ELR (cell line): ENCODE measurements at places on chromosomes 12 and 14.

DNA sequence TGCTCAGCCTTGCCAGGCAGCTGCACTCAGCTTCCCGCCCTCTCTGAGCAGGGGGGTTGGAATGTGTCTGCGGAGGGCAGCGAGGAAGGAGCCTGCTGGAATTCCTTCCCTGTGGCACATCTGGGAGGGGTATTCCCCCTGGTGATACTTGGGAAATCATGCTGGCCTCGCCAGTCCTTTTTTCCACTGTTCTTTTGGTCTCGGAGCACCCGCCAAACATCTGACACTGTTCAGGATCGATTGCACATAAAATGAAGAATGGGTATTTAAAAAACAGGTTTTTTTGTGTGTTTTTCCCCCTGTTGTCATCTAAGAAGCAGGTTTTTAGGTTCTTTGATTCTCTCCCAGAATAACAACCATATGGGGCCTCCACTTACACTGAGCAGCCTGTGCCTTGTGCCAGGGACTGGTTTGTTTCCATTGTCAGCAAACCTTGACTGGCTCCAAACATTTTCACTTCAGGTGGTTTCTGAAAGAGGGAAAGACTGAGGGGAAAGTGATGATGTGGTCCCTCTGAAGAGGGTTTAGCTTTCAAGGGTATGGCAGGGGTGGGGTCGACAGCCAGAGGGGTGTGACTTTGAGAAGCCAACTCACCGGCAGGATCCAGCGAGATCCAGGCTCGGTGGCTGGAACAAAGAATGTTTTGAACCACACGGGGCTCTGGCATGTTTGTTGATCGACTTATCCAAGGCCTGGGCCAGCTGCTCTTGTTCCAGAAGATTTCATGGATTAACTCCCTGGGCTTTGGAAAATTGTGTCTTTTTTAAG, 215.1 kb downstream of the CACNA1C start:
- peak; percentile 87 for DNase-seq

GRCh38 chr14:91387169-91387835, 30.3 kb downstream of the CCDC88C start:
- no peak for DNase-seq

DNA sequence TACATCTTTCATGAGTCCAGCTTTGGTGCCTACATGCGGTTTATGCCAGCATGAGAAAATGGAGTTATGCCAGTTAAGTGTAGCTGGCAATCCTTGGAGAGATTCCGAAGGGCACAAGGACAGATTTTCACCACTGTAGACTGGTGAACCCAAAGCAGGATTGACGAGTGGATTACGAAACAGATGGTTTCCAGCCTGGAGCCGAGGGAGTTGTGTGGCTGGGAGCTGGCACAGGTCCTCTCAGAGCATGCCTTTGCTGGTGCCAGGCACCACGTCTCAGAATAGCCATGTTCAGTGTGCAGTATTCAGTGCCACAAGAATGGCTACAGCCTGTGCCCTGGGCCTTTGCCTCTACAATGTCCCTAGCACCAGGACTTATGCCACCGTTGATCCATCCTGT, 13.2 kb downstream of the KCNH3 start:
- no peak for DNase-seq

DNA sequence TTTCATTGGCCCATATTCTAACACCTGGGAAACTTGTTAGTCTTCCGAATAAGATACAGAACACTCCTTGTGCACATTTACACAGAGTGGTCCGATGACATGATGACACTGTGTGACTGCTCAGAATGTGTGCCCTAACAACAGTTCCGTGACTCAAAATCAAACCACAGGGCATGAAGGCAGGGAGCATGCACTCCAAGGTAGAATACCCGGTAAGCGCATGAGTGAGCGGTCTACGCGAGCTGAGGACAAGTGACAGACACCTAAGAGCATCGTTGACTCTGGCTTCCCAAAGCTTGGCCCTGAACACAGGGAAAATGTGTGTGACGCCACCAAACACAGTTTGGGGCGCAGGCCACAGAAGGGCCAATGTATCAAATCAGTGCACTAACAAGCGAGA, 18.6 kb downstream of the CLIP1 start:
- no peak for DNase-seq

- peak; percentile 34 for DNase-seq
Observed at GRCh38 chr12:4579305-4580102, 17.5 kb downstream of the DYRK4 start.

- no peak for DNase-seq
Observed at GRCh38 chr14:64123241-64123822, 170.8 kb downstream of the ESR2 start.

- DNase-seq, result peak; percentile 44
Observed at GRCh38 chr14:57533214-57533613, 39.6 kb upstream of the CCDC198 start.

GRCh38 chr14:34177466-34177865, 226.6 kb upstream of the EGLN3 start:
- no peak for DNase-seq

- no peak for DNase-seq
Observed at GRCh38 chr14:26172396-26172795, 425.4 kb downstream of the NOVA1 start.

DNA sequence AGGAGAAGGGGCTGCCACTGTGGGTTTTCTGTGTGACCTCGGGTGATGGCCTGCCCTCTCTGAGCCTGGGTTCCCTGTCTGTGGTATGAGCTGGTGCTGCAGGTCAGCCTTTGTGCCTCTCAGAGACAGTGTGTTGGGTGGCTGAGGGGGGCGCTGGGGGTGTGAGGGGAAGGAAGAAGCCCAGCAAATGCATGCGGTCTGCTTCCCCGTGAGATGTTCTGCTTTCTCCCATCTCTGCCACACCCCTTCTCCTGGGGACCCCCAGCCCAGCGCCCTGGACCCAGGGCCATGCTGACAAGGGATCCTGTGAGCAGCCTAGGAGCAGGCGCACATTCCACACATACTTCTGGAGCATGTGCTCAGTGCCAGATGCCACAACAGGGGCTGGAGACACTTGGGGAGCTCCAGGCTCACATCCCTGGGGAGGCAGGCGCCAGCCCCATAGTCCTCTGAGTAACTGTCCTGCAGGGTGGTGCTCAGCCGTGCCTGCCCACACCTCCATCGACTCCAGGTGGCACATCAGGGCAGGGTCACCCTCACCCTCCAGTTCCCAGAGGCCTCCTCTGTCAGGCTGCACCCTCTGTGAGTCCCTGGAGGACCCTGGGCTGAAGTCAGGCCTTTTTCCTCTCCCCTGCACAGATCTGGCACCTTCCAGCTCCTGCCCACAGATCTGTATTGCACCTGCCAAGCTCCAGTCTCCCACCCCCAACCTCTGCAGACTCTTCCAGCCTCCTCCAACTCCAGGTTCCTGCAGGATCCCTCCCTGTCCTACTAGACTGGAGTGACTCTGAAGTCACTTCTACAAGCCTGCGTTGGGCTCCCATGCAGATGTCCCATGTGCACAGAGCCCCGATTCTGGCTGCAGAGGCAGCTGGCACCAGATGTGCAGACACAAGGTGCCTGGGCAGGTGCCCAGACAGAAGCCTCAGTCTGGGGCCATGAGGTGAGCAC, 205.6 kb downstream of the KIF26A start:
- no peak for DNase-seq

- no peak for DNase-seq
Observed at GRCh38 chr12:113086249-113087164, 30.0 kb downstream of the DTX1 start.

GRCh38 chr12:112988224-112988623, 9.9 kb downstream of the OAS2 start:
- no peak for DNase-seq

DNA sequence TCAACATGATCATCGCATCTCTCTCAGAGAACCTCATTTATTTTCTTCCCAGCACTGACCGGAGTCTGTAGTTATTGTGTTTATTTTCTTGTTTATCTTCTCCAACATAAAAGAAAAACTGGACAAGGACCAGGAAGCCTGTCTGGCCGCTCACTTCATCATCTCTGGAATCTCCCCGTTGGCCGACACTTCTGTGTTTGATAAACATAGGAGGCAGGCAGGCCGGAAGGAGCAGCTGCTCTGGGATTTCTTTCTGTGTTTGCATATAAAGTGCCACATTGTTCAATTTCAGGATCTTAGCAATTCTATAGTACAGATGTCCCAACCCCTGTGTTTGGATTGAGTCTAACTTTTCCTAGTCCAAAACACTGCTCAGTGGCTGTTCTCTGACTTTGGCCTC, 53.3 kb downstream of the ACACB start:
- DNase-seq, result no peak

GRCh38 chr14:96126783-96127271, 77.8 kb upstream of the BDKRB2 start:
- DNase-seq, result no peak

- no peak for DNase-seq
Observed at GRCh38 chr12:7884689-7885088, 12.0 kb upstream of the SLC2A14 start.

- no peak for DNase-seq
Observed at GRCh38 chr12:121649322-121649721, 20.1 kb downstream of the MORN3 start.

- DNase-seq, result no peak
Observed at GRCh38 chr12:104180374-104180773, 35.2 kb upstream of the TXNRD1 start.

DNA sequence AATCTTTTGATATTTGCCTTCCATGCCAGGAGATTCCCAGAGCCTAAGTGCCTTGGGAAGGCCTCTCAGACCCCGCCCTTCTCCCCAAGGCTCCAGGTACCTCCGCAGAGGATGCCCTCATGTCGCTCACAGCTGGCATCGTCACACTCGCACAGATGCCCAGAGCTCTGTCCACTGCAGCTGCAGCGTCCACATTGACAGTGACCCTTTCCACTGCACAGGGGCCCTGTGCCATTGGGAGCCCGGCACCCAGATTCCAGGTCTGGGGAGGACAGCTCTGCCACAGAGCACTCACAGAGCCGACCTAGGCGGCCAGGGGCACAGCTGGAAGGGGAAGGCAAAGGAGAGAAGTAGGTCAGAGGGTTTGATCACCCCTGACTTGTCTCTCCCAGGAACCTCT, 12.3 kb upstream of the CSAD start:
- DNase-seq, result no peak

DNA sequence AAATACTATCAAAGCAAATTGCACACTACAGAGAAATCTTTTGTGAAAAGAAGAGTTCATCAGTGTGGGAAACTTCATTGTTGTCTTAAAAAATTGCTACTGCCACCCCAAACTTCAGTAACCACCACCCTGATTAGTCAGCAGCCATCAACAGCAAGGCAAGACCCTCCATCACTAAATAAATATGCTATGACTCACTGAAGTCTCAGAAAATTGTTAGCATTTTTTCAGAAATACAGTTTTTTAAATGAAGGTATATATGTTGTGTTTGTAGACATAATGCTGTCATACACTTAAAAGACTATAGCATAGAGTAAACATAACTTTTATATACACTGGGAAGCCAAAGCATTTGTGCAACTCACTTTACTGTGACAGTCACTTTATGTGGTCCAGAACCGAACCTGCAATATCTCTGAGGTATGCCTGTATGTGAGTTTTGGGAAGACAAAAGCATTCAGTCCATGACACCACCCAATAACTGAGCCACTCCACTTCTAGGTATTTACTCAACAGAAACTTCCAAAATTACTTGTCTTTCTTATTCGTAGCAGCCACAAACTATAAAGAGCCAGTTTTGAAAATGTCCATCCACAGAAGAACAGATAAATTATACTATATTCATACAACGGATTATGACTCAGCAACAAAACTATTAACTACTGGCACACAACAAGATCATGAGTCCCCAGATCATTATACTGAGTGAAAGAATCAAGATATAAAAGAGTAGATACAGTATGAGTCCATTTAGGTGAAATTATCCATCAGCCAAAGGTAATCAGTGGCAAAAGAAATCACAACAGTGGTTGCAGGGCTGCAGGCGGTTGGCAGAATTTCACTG, 649.6 kb downstream of the BCL11B start:
- peak; percentile 1 for DNase-seq

GRCh38 chr12:51744235-51744634, 104.3 kb downstream of the FIGNL2 start:
- DNase-seq, result peak; percentile 29

DNA sequence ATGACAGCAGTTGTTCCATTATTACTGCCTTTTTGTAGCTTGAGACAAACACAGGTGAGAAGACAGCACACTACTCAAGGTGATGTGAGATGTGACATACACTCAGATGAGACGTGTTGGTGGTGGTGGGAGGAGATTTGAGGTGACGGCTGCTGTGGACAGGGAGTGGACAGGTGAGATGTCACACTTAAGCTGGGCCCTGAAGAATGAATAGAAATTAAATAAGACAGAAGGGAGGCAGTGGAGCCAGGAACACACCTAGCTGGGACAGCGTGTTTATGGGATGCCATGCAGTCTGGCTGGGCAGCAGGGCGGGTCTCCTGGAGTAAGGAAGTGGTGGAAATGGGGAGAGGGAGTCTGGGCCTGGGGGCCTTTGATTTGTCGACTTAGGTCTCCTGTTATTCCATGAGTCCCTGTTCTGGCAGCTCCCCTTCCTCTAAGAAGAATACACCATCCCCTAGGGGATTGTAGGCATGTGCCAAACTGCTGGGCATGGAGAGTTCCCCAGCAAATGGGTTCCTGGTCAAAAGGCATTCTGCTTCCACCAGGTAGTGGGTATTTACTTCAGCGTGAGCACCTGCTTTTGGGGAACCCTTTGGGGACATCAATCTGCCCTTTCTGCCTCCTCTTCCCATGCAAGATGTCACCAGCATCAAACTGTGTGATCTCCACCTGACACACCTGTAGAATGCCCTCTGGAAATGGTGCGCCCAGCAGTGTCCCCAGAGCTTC, 71.2 kb upstream of the ESRRB start:
- no peak for DNase-seq

DNA sequence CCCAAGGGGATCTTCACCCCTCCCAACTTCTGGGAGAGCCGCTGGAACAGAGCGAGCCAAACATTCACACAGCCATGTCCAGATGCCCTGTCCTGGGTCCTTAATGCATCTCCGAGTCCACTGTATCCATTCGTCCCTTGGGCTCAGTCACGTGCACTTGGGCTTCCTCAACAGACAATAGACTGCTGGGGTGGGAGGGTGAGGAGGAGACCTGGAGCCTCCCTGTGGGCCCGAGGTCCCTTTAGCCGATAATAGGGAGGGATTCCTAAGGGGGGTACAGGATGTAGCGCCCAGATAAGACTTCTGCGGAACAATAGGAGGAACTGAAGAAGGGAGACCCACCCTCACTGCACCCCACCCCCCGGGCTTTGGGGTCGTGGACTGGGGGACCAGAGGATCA, 6.7 kb downstream of the ARHGEF25 start:
- DNase-seq, result no peak

- DNase-seq, result no peak
Observed at GRCh38 chr14:47411523-47411922, 263.9 kb downstream of the MDGA2 start.

- no peak for DNase-seq
Observed at GRCh38 chr12:59386236-59386635, 209.6 kb upstream of the SLC16A7 start.

DNA sequence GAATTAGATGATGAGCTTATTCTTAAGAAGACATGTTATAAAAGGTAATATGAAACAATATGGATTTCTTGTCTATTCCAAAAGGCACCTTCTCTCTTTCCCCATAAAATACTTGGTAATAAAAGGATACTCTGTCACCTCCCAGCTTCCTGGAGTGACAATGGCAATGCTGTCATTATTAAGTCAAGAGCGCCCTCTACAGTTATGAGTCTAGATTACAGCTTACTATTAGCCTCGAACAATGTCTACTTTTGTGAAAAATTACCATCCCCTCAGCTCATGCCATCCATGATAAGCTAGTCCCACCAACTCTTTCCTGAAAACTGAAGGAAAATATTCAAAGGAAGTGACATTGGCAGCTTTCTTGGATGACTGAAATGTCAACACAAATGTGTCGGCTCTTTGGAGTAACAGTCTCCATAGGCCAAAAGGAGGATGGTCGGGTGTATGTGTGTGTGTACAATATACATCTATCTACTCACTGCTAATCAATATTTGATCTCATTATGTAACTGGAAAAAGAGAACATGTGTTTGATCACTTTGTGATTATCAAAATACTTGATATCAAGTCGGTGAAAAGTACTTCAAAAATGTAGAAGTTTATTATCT, 48.7 kb upstream of the CDKN3 start:
- DNase-seq, result peak; percentile 70
